ENCODE measurements at places on chromosomes 11 and 22. TPM values are rescaled to one million over a fixed set of nuclear protein-coding genes. Genes with fewer than 3 reads are reported as not detected.

Gene UBQLNL
- total RNA-seq: 0.65 TPM

Gene IFTAP
- 41.3 TPM for total RNA-seq

Gene GPHA2
- total RNA-seq: not detected

Gene WNT7B
- not detected for total RNA-seq

Gene BEST1
- 3.8 TPM for total RNA-seq

Gene MRPL40
- 49.5 TPM for total RNA-seq

Gene SCN2B
- total RNA-seq: 3.4 TPM

Gene NAALAD2
- total RNA-seq: 0.22 TPM

Gene THAP12
- 51.3 TPM for total RNA-seq

Gene MAP6
- 2.6 TPM for total RNA-seq

Gene LRRC74B
- not detected for total RNA-seq

Gene HTR3B
- total RNA-seq: not detected

Gene MFNG
- 0.86 TPM for total RNA-seq

Gene RSF1
- total RNA-seq: 41.4 TPM

Gene OR5P2
- total RNA-seq: not detected

Gene CCDC116
- total RNA-seq: 0.11 TPM

Gene ANO9
- total RNA-seq: not detected

Gene FOLR1
- not detected for total RNA-seq

Gene RIMBP3B
- 0.22 TPM for total RNA-seq

Gene DEFB131B
- total RNA-seq: not detected
